ENCODE measurements at places on chromosomes 6 and 20.

DNA sequence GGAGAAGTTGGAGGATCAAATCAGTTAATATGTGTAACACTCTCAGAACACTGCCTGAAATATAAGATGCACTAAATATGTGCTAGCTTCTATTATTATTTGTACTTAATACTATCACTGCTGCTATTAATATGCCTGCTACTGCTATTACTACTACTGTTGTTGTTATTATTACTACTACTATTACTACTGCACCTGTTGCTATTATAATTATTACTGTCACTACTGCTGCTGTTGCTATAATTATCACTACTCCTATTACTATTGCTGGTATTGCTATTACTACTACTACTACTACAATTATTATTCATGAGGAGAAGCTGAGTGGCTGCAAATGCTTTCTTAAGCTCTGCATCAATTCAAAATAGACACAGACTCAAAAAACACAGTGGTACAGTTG lies 16.7 kb upstream of the SSTR4 start:
- no peak for DNase-seq

DNA sequence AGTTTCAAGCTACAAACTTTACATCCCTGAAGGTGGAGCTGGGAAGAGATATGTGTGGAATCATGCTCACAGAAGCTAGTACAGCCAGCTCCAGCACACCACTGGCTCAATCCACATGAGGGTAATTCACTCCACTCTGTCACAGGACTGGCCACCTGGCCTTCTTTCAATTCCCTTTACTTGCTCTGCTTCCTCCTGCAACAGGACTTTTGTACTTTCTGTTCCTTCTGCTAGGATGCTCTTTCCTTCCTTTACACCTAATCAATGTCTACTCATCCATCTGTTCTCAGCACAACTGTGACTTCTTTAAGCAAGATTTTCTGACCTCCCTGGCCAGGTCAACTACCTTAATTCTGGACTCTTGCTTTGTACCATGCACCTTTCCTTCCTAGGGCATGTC lies 39.4 kb upstream of the MYB start:
- DNase-seq: no peak

DNA sequence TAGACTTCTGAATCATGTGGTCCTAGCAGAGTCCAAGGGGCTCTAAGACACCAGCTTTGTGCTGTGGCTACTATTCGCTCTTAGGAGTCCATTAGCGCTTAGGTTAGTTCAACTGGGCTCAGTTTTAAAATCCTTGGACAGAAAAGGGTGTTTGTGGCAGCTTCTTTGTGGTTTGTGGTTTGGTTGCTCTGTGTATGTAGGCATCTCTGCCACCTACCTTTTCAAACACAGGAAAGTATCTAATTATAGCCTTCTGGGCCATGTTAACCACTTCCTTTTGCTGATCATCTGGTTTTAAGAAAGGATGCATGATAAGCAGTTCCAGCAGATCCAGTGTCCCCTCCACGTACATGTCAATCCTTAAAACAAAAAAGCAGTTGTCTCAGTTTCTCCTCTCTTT lies 10.8 kb downstream of the GSTA4 start:
- peak; percentile 17 for DNase-seq

DNA sequence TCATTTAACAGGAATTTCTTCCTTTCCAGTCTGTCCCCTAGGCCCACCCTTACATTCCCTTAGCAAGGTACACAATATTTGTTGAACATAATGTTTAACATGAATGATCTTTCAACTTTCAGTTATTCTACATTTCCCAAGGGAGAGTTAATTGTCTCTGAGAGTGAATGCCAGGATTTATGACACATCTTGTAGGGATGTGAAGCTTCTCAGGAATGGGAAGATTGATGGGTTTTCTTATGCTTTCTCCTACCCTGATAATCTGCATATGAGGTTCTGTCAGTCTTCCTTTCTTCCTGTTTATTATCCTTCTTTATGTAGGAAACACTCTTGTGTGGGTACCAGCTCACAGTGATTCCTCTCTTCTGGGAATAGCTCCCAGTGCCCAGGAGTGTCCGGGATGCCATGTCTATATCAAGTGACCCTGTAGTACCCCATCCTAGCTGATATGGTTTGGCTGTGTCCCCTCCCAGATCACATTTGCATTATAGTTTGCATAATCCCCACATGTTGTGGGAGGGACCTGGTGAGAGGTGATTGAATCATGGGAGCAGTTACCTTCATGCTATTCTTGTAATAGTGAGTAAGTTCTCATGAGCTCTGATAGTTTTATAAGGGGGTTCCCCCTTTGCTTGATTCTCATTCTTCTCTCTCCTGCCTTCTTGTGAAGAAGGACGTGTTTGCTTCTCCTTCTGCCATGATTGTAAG lies 7.1 kb upstream of the FYN start:
- DNase-seq: peak; percentile 80

DNA sequence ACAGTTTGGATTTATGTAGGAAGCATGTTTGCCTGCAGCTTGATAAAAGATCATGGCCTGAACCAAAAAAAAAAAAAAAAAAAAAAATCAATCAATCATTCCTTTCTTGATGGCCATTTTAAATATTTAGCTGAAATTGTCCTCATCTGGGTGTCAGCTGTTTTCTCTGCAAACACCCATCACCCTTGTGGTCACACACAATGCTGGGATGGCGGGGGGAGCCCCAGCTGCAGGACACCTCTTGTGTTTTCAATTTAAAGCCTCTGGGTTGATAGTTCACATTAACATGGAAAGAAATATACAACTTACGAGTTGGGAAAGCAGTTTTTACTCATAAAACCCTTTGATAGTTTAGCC lies 160.4 kb downstream of the ZFP64 start:
- DNase-seq: no peak

GRCh38 chr20:53814060-53814459 lies 220.4 kb upstream of the ZNF217 start:
- DNase-seq: no peak

DNA sequence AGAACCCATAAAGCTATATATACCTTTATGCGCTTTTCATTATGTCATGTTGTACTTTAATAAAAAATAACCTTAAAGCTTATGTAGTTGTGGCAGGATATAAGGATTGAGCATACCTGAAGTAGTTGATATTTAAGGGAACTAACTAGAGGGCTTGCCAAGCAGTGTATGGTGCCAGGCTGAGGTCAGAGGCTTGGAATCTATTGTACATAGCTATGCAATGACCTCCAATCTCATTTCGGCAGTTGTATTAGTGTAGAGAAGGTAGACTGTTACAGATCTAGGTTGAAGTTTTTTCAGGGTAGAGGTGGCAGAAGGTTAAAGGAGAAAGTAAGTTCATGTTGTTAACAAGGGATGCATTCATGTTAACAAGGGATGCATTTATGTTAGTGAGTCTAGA lies 397.7 kb upstream of the HS3ST5 start:
- DNase-seq: peak; percentile 13

GRCh38 chr6:12567682-12568081 lies 148.9 kb upstream of the PHACTR1 start:
- DNase-seq: no peak

- no peak for DNase-seq
Observed at GRCh38 chr20:10666221-10667076, 7.3 kb downstream of the JAG1 start.

DNA sequence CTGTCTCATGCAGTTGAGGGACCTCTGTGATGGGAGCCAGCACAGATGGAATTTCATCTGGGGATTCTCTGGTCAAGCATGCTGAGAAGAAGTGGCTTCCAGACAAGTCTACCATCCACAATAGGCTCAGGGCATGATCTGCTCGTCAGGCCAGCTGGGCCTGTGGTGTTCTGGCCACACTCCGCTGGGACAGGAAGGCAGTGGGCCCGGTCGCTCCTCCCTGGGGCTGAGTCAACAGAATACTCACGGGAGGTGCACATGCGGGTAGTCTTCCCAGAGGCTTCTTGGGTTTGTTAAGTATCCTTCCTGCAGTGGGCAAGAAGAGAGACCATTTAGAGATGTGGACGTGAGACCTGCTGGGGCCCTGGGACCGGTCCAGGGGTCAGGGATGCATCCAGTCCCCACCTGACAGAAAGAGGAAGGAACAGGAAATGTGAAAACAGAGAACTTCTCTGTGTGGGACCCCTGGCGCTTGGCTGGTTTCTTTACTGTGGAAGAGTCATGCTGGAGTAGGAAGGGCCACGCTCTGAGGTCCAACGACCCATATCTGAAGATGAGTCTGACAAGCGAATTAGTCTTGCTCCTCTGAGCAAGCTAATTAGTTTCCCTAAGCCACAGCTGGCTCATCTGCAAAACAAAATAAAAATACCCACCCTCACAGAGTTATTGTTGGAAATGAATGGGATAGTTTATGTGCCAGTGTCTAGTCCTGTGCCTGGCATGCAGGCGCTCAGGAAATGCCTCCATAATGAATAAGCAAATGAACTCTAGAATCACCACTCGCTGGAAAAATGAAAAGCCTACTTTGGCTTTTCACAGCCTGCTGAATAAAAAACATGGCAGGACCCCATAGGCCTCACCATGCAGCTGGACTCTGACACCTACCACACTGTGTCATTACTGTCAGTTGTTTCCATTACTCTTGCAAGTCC lies 67.3 kb downstream of the TRAM2 start:
- peak; percentile 88 for DNase-seq

DNA sequence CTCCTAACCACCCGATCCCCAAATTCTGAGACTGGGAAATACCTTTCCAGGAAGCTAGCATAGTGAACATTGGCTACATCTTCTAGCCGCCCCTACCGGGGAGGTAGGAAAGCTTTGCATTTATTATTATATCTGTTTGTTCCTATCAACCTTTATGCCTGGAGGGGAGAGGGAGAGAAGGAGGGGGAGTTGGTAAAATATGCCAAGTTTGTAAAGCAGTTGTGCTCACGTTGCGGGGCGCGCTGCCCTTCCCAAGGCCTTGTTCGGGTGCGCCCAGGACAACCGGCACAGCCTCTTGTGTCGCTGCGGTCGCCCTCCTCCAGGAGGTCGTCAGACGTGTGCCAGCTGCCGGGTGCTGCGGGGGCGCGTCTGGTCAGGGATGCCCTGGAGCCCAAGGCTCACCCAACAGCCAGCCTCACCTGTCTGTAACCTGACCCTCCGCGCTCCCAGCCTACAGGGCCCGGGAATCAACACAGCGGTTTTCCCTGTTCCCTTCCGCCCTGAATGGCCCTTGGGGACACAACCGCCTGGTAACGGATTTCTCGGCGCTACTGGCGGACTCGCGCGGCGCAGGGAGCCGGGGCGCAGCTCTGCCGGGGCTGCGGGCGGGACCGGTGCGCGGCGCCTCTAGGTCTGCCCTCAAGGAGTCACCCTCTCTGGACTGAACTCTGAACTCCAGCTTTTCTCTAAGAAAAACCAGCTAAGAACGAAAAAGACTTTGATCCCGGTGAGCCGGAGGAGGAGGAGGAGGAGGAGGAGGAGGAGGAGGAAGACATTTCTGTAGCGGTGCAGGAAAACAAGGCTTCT lies 1.1 kb upstream of the OVOL2 start:
- no peak for DNase-seq

DNA sequence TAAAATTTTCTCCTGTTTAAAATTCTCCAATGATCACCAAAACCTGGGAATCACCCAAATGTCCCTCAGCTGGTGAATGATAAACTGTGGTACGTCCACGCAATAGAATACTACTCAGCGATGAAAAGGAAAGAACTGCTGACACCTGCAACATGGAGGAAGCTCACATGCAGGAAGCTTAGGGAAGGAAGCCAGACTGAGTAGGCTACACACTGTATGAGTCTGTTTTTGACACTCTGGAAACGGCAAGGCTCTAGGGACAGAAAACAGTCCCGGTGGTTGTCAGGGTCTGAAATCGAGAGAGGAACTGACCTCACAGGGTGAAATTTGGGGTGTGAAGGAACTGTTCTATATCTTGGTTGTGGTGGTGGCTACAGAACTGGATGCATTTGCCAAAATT lies 25.2 kb upstream of the TLDC2 start:
- no peak for DNase-seq

- DNase-seq: peak; percentile 68
Observed at GRCh38 chr20:33933469-33933909, 60.2 kb upstream of the RALY start.

DNA sequence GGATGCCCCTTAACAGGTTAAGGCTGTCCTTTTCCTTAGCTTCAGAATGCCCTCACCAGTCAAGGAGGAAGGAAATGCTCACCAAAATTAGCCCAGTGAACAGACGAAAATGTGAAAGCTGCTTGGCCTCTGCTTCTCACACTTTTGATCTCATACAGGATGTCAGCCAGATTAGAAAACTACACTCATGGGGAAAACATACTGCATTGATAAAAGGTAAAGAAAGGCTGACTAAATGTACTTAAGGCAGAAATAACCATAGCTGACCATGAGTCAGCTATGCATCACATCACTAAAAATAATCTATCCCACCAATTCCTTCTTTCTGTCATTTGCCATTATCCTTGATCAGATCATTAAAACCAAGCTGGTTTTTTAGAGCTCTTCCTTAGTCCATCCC lies 198.4 kb upstream of the TENT5A start:
- peak; percentile 74 for DNase-seq

DNA sequence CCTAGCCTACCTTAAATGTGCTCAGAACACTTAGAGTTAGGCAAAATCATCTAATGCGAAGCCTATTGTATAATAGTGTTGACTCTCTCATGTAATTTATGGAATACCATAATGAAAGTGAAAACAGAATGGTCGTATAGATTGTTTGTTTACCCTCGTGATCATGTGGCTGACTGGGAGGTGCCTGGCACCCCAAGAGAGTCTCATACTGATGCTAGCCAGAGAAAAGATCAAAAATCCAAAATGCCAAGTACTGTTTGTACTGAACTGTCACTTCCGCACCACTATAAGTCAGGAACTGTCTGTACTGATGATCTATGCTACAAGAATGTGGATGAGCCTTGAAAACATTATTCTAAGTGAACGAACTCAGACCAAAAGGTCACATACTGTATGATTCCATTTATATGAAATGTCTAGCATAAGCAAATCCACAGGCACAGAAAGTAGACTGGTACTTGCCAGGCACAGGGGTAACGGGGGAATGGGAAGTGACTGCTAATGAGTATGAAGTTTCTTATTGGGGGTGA lies 22.4 kb downstream of the ZMYND8 start:
- DNase-seq: peak; percentile 98

DNA sequence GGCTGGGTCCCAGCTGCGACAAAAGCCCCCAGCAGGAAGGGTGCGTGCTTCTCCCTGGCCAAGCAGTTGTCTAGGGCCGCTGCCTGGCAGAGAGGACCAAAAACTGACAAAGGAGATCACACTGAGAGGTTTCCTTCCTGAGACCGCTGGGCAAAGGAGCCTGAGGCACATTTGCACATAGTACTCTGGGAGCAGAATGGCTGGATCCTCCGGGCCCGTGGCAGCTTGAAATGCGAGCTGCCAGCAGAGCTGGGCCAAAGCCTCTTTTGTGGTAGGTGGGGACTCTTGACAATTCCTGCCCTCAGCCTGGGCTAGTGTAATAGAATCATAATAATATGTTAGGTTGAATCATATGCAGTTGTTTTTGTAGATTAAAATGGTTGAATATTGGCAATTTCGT lies 33.1 kb upstream of the RNF8 start:
- no peak for DNase-seq

DNA sequence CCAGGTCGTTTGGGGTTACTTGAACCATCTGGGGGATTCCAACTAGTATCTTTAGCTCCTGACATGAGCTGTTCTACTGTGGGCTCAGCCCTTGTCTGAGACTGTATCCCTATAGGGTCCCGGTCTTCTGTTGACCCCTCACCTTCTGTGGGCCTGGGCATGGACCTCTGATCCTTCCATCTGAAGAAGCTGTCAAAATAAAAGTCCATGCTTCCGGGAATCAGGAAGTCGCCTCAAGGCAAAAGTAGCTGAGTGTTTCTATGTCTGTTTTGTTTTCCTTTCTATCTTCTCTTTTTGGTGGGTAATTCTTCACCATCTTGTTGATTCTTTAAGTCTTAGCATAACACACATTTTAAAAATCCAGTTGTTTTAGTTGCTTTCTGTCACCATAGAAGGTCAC lies 30.3 kb downstream of the ITPR3 start:
- no peak for DNase-seq
